ENCODE measurements at places on chromosomes 7 and 10.

DNA sequence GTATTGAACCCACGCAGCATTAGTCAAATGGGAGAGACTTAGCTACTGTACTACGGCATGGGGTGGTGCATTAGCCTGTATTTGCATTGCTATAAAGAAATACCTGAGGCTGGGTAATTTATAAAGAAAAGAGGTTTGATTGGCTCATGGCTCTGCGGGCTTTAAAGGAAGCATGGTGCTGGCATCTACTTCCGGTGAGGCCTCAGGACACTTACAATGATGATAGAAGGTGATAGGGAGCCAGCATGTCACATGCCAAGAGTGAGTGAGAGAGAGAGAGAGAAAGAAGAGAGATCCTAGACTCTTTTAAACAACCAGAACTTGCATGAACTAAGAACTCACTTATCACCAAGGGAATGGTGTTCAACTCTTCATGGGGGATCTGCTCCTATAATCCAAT is 27.2 kb upstream of the CREB3L2 start:
- DNase-seq: no peak

DNA sequence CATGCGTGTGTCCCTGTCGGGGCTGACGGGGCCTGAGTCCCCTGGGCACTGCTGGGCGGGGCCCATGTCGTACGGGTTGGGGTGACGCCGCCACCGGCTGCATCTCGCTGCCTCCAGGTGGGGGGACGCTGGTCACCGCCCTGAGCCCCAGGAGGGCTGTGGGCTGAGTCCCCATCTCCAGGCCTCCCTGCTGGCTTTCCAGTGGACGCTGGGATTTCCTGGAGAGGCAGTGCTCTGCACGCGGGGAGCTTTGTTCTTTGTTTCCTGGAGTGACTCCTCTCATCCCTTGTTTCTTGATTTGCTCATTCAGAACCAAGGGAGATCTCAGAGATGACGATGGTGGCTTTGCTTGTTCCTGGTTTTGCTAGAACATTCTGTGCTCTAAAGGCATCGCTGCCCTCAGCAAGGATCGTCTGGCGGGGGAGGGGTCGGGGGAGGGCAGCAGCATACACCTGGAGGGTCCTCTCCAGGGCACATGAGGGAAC is 21.0 kb downstream of the PWWP2B start:
- DNase-seq: no peak

- DNase-seq: peak; percentile 80
Observed at GRCh38 chr7:122092964-122093797, 50.9 kb downstream of the AASS start.

- no peak for DNase-seq
Observed at GRCh38 chr10:106612381-106612780, 552.1 kb downstream of the SORCS1 start.

GRCh38 chr10:7532723-7533498 is 122.1 kb upstream of the SFMBT2 start:
- no peak for DNase-seq

GRCh38 chr7:150962290-150962552 is 15.9 kb downstream of the KCNH2 start:
- DNase-seq: no peak

DNA sequence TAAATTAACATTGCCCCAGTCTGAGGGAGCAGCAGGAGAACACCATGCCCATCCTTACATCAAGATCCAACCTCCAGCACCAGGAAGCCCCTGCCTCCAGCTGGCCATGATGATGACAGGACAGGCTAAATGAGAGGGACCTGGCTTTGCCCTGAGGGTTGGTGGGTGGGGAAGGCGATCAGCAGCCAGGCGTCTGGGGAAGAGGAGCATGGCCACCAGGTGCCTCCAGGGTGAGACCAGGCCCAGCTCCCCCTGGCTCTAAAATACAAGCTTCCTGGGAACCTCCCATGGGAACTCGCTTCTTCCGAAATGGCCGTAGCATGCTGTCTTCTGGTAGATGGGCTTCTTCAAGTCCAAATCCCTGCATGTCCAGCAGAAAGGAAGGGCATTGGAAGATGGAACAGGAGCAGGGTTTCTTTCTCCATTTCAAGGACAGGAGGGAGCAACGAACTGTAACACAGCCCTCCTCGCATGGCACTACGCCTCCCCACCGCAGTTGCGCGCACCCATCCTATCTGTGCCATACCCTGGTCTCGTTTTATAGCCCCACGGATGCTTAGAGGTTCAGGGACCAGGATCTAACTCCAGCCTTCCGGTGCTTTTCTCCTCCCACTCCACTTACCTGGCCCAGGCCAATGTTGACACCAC is 15.8 kb downstream of the MAT1A start:
- no peak for DNase-seq

DNA sequence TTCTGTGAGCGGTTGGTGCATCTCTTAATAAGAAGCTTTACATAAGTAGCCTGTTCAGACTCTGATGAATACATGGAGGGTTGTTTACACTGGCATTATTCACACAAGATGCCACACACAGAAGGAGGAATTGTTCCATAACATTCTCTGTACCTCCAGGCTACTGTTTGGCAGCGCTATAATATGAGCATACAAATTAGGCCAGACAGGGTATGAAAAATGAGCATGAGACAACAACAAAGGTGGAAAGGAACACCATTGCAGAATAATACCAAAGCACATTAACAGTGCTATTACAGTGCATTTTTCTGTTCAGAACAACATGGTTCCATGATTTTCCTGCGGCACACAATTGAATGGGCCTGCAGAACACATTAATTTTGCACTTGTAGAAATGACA is 417.2 kb upstream of the C7orf33 start:
- DNase-seq: no peak

Measured in fibroblast of mammary gland (primary cell).